SHP77 treated with DMSO at 0.1 percent for 48 hours (cell line): ENCODE measurements at places on chromosomes 11 and 22.
A peak's percentile ranks its signal among the peaks of the same experiment; 100 is the strongest.

DNA sequence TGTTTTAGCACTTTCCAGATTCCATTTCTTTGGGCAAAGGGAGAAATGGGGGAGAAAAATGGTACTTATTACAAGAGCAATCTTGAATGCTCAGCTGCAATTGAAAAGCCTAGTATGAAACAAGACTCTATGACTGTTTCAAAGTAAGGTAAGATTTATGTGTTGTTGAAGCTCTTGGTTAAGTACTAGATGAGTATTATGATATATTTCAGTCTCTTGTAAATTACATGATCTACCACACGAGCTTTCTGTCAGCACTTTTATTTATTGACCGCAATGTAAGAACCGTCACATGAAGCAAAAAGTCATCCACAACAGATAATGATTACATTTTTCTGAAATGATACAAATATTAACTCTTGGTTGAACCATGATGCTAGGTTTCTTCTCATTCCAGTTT is 906.7 kb upstream of the CHORDC1 start:
- DNase-seq, result no peak

GRCh38 chr22:34702279-34702678 is 363.7 kb upstream of the ISX start:
- DNase-seq, result no peak

DNA sequence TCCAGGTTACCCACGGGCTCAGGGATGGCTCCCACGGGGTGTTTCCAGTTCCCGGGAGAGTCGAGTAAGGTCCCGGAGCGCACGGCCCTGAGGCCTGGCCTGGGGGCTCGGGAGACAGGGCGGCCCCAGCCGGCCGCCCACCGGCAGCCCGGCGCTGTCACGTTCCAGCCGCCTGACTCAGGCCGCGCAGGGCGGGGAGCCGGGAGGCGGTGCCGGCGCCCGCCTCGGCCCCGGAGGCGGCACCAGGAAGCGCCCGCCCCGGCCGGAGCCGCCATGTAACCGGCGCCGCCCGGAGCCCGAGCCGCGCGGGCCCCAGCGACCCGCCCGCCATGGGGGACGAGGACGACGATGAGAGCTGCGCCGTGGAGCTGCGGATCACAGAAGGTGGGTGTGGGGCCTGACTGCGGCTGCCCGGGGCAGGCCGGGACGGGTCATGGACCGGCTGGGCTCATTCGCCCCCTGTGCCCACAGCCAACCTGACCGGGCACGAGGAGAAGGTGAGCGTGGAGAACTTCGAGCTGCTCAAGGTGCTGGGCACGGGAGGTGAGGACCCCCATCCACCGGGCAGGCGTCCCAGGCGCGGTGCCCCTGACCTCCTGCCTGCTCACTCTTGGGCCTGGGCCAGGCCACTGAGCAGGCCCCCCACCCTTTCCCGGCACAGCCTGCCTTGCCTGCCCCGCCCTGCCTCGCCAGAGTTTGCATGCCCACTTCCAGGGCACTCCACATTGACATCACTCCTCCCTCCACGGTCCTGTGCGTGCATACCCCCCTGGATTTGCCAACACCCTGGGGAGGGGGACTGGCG is at the start of gene RPS6KA4:
Gene RPS6KA4, plus strand, starts transcription at position 256 of the 805 bp plus-strand sequence. Its CDS starts 74 bp downstream, at position 330.
- DNase-seq, result no peak

DNA sequence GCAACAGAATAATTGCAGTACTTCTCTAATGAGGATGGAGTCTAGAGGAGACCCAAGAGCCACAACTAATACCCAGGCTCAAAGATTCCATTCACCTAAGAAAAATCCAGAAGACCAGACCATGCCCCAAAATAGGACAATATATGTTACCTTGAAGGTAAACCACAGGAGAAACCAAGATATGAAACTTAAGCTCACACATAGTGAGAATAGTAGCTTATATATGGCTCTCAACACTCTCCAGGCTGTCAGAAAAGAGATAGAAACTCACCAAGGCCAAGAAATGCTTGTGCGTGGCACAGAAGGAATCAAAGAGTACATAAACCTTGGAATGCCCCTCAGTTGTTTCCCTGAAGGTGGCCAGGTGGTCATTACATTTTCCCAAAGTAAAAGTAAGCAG is 9.1 kb downstream of the FAM111A start:
- DNase-seq, result no peak

GRCh38 chr22:24417901-24418641 is 9.3 kb upstream of the ADORA2A start:
- no peak for DNase-seq

DNA sequence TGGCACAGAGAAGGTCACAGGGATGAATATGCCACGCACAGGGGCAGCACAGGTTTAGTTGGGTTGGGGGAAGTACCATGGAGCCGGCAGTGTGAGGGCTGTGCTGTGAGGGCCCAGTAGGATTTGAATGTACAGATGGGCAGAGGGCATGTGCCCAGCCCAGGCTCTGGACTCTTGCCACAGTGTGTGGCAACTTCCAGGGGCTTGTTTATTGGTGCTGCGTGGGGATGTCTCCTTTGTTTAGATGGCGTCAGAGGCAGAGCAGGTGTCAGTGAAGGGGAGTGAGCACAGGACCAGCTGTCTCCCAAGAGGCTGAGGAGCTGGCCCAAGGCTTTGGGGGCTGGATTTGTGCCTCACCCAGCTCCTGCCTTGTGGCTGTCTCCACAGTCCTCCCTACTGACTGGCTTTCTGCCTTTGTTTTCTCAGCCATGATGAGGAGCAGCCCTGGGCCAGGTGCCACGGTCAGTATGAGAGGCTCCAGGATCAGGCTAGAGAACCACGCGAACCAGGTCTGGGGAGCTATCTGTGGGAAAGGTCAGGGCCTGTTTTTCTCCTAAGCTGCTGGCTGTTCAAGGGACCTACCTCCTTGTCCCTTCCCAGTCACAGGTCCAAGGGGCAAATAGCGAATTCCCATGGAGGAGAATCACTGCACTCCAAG is 21.9 kb downstream of the SUN2 start:
- peak; percentile 85 for DNase-seq

DNA sequence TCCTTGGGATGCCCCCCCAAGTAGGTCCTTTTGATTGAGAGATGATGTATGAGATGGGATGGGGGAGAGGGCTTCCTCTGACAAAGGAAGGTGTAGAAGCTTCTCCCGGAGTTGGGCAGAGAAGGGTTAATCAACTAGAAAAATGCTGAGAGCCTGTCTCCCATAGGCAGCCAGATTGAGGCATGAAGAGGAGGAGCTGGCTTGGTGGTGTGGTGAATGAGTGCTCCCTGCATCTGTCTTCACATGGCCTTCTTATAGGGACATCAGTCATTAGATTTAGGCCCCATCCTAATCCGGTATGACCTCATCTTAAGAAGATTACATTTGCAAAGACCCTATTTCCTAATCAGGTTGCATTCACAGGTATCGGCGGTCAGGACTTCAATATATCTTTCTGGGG is 61.1 kb downstream of the NFAM1 start:
- no peak for DNase-seq

- no peak for DNase-seq
Observed at GRCh38 chr22:21842946-21843345, 24.5 kb downstream of the MAPK1 start.

- DNase-seq, result no peak
Observed at GRCh38 chr22:37545703-37546436, 14.4 kb upstream of the CDC42EP1 start.

GRCh38 chr11:8867035-8867434 is 44.0 kb upstream of the AKIP1 start:
- DNase-seq, result no peak

DNA sequence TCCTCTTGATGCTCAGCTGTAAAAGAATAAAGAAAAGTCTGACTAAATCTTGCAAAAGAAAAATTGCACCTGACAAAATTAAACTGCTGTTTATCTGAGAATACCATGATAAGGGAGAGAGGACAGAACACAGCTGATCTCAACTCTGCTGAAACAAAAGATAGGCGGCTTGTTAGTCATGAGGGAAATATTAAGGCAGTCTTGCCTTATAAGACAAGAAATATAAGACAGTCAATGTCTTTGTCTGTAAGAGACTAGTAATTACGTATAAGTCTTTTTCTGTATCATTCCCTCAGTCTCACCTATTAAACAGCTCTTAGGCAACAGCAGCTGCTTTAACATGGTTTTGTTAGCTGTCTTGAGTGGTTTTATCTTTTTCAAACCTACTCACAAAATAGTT is 296.6 kb downstream of the LUZP2 start:
- no peak for DNase-seq

DNA sequence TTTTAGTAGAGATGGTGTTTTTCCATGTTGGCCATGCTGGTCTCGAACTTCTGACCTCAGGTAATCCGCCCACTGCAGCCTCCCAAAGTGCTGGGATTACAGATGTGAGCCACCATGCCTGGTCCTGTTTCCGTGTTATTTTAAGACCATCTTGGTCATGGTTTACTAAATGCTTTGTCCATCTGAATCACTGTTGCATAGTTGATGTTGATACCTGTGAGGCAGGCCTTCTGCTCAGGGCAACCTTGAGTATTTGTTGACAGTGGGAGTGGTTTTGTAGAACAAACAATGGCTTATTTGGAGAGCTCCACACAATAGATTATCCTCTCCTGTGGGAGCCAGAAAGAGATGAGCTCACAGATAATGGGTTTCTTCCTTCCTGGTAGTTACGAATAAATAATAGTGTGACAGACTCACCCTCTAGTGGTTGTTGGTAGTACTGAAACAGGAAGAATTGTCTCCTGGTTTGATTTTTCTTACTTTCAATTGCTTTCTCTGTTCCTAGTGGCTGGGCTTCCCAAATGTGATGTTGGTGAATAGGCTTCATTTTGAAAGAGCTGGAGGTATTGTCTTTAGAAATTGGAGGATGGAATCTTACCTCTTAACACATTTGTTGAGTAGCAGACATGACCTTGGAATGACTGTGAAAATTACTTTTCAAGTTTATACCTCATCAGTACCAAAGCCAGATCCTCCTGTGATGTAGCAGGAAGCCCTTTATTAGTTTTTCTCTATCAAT is 39.0 kb downstream of the CTNND1 start:
- DNase-seq, result peak; percentile 57

- DNase-seq, result no peak
Observed at GRCh38 chr11:59273373-59273841, 60.7 kb upstream of the MPEG1 start.

DNA sequence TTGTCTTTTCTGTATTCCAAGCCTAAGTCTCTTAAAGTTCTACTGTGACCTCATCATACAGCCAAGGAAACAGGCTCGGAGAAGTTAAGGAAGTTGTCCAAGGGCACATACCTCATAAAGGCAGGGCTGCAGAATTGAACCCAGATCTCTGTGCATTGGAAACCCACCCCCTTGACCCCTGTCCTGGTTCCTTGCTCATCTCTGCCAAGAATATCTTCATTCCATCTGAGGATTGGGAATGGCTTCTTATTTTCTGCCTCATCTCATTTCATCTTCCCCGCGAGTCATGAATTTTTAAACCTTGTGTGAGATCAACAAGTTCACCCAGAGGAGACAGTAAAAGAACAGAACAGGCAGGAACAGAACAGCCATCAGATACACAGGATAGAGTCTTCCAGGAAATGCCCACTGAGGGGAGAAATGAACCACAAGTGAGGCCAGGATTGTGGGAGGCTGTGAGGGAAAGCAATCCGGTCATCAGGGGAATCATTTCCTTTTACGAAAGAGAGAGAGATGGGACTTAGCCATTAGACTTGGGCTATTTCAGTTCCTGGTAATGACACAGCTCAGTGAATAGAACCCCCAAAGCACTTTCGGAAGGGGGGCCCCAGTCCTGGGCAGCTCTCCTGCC is 34.4 kb upstream of the LRRC10B start:
- no peak for DNase-seq

- DNase-seq, result peak; percentile 48
Observed at GRCh38 chr11:123054301-123055065, 7.5 kb downstream of the HSPA8 start.

DNA sequence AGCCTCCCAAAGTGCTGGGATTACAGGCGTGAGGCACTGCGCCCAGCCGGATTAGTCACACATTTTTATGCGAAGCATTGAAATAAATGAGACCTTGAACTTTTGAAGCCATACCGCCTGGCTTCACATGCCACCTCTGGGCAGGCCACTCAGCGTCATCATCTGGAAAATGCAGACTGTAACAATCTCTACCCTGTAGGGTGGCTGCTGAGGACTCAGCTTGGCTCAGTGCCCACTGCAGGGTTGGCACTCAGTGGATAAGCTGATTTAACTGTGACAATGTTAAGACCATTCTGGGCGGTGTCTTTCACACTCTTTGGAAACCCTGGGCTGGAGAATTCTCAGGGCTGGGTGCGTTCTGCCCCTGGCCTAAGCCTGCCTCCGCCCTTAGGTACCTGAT is 8.5 kb downstream of the SH3BP1 start:
- DNase-seq, result no peak

DNA sequence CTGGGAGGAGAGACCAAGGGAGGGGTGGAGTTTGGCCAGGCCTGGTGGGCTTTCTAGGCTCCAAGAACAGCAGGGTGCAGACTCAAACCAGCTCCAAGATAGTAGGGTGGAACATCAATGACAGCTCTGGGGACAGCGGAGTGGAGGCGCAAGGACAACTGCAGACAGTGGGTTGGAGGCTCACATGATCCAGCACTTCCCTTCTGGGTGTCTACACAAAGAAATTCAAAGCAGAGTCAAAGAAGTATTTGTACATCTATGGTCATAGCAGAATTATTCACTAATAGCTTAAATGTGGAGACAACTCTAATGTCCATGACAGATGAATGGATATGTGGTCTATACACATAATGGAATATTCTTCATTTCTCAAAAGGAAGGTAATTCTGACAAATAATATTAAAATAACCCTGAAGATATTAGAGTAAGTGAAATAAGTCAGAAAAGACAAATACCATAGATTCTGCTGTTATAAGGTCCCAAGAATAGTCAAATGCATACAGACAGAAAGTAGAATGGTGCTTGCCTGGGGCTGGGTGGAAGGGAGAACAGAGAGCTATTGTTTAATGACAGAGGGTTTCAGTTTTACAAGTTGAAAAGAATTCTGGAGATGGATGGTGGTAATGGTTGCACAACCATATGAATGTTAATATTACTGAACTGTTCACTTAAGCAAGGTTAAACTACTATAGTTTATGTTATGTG is 5.5 kb upstream of the GAB4 start:
- DNase-seq, result no peak
